ENCODE measurements at places on chromosomes 12 and 14.
A peak's percentile ranks its signal among the peaks of the same experiment; 100 is the strongest.

- peak; percentile 78 for DNase-seq
These were observed 76.0 kb downstream of the ACACB start for GRCh38 chr12:109192358-109192757.

DNA sequence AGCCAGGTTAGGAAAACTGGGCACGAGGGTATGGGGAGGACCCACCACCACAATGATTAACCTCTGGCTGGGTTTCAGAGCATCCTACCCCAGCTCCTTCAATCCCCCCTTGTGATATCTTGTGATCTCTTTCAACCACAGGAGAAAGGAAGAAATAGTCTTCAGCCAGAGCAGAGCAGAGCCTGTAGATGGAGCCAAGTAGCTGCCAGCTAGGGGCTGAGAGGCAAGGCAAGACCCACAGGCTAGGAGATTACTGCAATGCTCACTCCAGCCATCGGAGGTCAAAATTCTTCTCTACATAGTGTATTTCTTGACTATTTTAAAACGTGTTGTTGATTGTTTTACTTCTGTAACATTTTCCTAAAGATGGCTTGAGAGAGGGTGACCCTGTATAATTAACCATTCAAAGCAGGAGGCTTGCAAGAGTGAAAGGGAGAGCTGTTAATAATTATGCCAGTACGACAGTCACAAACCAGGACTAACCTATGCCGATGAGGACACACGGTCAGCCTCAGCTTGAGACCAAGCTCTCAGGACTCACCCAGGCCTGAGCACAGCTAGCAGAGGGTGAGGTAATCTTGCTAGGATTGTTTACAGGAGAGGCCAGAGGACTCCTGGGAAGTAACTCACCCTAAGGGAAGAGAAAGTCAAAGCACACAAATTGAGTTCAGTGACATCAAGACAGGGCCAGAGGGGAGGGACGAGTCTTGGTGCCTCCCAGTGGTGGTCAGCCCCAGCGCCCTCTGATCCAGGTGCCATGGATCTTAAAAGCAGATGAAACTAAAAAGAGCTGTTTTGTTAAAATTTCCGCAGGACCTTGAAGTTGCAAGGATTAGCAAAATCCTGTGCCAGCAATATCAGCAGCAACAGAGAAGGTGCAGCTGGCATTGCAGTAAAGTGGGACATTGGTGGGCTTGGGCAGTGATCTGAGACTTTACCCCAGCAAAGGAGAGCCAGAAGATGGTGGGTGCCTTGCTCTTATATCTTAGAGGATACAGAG lies 29.8 kb upstream of the CDKN3 start:
- peak; percentile 72 for DNase-seq

DNA sequence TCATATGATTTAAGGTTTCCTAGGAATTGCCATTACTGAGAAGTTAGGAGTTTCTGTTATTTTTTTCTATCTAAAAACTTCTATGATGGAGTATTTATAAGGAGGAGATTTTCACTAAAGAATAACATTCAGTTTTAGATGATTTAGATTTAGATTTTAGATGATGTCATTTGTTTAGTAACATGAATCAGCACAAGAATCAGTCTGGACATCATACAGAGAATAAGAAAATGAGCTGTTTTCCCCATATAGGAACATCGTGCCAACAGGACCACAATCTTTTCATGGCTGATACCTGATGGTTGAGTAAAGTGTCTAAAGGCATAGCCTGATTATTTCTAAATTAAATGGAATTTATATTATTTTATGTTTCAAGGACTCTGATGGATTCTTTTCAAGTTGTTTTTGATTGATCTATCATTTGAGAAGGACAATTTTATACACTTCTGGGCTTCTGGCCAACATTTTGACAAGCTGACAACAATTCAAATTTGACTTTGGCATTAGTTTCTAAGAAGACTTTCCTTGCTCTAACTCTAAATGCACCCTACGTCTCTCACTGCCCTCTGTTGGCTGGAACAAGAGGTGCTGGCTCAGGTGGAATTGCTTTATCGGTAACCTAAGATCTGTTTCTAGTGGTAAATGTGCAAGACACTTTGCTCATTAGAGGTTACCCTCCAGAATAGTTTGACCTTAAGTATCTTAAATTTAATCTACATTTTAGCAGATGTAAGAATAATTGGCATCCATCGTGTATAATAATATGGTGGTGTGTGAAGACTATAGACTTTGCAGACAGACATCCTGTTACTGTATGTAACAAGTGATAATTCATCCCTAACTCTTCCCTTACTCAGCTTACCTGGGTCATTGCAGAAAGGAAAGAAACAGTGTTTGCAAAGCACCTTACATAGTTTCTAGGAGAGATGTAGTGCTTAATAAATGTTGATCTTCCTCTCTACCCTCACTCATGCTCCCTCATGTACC lies 42.8 kb upstream of the CPSF6 start:
- DNase-seq: no peak

- DNase-seq: no peak
These were observed 79.0 kb upstream of the AMIGO2 start for GRCh38 chr12:47158792-47159191.

DNA sequence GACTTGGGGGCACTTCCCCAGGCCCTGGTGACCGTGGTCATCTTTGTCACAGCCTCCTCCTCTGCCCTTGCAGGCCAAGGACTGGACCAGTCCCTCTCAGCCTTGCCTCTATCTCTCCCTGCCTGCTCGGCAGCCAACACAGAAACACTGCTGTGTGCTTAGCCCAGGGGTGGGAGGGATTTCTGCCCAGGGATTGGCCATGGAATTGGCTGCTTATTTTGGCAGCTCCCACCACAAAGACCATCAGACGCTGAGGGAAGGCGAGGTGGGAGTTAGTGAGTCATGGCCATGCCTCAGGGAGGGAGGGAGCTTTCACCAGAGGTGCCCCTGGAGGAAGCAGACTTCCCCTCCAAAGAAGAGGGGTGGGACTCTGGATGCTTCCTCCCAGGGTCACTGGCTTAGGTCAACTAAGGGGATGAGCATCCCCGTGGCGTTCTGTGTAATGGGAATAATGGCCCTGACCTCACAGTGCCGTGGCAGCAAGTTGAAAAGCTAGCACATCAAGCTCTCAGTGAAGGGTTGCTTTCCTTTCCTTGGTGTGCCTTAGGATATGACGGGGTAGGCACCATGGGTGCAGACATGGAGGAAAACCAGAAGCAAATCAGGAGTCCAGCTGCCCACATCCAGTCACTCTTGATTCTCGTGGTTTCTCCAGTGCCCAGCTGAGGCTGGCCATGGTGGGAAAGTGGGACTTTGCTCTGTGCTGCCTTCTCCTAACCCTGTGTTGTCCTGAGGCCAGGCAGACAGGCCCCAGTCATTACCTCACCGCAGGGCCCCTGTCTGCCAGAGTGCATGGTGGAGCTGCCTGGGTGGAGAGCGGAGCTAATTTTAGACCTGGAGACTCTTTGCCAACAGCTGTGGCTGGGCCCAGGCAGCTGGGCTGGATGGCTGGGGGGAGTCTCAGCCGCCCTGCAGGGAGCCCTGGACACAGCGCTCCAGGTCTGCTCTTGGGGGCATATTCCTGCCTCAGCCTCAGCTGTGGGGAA lies 21.4 kb downstream of the B4GALNT3 start:
- peak; percentile 83 for DNase-seq

GRCh38 chr12:82412246-82412645 lies 53.9 kb downstream of the METTL25 start:
- DNase-seq: no peak

DNA sequence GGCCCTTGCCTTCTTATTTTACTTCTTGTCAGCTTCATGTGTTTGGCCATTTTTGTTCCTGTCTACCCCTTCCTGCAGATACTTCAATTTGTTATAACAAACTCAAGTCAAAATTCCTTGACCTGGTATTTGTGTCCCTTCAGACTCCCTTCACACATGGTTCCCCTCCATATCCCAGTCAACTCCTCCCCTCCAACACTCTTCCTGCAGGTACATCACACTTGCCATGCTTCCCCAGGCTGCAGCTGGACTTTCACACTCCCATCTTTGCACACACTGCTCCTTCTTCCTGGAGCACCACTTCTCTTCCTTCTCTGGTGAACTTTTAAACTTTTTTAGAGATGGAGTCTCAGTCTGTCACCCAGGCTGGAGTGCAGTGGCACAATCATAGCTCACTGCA lies 18.9 kb upstream of the FIGNL2 start:
- DNase-seq: no peak

DNA sequence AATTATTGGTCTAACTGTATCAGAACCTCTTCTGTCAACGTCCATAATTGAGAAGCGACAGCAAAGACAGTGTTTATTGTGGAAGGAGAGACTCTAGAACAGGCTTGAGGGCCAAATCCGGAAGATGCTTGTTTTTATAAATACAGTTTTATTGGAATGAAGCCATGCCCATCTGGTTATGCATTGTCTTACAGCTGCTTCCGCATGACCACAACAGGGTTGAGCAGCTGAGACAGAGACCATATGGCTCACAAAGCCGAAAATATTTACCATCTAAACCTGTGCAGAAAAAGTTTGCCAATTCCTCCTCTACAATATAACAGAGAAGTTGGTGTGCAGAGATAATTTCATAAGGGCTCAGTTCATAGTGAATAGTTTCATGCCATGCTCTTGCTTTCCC lies 24.5 kb downstream of the PRKAB1 start:
- DNase-seq: no peak

DNA sequence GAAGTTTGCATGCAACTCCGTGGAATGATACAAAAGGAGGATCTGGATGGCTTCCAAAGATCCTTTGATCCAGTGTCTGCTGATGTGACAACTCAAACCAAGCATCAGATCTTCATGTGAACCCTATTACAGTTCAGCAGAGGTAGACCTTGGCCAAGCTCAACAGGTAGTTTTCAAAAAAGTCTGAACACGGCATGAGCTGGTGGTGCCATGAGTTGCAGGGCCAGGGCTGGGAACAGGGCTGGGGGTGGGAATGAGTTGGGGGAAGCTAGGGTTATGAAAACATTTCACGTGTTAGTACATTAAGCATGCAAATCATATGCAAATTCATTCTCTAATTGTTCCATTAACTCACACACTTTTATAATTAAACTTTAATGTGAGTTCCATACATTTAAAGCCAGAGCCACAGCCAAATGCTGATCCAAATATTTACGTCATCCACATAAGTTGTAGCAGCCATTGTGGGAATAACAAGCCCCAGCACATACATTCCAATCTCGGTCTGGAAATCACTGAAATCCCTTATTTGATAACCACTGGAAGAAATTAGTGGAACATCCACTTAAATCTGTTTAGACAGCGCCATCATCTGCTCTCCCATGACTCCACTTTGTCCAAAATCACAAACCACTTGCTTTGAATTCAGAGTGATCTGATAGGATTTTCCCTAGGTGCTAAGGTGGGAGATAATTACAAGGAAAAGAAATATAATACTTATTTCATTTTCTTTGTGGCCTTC lies 158.5 kb downstream of the APAF1 start:
- DNase-seq: peak; percentile 22

DNA sequence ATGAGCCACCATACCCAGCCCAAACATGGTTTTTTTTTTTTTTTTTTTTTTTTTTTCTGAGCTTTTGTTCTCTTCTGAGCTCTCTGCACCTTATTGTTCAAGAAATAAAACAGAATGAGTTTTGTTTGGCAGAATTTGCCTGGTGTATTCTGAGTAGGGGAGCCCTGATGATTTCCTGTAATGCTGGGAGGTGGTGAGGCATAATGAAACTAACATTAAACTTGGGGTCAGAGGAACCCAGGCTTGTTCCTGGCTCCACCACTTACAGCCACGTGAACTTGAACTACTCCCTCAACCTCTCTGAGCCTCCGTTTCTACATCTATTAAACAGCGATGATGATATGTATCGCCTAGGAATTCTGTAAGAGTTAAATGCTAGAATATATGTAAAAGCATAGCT lies 276.3 kb upstream of the CRY1 start:
- no peak for DNase-seq

DNA sequence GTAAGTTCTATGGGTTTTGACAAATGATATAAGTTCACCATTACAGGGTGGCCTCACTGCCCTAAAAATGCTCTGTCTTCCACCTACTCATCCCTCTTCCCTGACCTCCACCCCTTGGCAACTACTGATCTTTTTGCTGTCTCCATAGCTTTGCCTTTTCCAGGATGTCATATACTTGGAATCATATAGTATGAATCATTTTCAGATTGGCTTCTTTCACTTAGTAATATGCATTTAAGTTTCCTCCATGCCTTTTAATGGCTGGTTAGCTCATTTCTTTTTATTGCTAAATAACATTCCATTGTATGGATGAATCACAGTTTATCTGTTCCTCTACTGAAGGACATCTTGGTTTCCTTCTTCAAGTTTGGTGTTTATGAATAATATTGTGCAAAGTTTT lies 14.0 kb upstream of the PEX5 start:
- DNase-seq: no peak

GRCh38 chr12:102535306-102535705 lies 54.9 kb upstream of the IGF1 start:
- no peak for DNase-seq

GRCh38 chr12:26510354-26510674 lies 314.9 kb downstream of the SSPN start:
- DNase-seq: no peak

DNA sequence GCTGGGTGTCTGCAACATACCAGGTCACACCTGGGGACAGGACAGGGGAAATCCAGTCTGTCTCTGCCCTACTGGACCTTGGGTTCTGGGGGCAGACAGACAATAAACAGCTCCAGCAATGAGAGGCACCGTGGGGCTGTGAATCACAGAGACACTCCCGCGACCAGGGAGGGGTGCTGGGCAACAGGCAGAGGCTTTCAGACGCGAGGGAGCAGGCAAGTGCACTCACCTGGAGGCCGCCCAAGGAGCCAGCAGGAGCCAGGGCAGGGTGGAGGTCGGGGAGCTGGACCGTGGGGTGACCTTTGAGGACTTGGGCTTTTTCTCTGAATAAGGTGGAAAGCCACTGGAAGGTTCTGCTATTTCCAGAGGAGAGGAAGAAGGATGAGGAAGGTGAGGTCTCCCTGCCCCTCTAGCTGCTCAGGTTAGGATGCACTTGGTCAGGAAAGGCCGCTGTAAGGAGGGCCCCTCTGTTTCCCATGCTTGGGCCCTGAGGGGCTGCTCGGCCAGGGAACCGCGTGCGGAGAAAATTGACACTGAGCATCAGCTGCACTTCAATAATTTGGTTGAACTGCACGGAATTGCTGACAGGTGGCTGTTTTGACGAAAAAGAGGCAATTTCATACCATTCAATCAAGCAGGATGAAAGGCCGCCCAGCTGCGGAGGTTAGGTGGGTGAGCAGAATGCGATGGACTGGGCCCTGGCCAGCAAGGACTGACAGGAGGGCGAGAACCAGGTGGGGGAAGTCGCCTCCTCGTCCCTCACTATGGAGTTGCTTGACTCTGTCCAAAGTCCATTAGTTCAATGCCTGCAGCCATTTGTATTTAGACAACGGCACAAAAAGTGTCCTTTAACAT lies 42.2 kb downstream of the JAG2 start:
- DNase-seq: no peak

DNA sequence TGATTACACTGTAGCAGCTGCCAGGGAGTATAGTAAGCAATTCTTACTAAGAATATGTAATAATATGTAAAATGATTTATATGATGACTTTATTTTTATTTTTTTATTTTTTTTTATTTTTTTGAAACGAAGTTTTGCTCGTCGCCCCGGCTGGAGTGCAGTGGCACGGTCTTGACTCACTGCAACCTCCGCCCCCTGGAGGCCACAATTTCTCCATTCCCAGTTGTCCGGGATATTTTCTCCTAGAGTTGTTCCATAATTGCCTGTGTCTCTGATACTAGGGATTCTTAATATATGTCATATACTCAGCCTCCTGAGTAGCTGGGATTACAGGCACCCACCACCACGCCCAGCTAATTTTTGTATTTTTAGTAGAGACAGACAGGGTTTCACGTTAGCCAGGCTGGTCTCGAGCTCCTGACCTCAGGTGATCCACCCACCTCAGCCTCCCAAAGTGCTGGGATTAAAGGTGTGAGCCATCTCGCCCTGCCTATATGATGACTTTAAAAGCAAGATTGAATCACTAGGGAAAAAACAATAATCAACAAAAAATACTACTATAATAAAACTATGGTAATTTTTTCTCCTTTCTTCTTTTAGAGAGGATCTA lies 12.2 kb upstream of the ITPR2 start:
- peak; percentile 18 for DNase-seq
